Activated effector memory CD4-positive, alpha-beta T cell treated with Interleukin-2 at 50 U/mL for 16 hours (primary cell): ENCODE measurements at places on chromosomes 16 and 17.
A peak's percentile ranks its signal among the peaks of the same experiment; 100 is the strongest.

GRCh38 chr16:70725912-70726828, 40.3 kb upstream of the MTSS2 start:
- DNase-seq: no peak

- no peak for DNase-seq
These were observed 47.5 kb upstream of the RRN3 start for GRCh38 chr16:15141586-15141985.

DNA sequence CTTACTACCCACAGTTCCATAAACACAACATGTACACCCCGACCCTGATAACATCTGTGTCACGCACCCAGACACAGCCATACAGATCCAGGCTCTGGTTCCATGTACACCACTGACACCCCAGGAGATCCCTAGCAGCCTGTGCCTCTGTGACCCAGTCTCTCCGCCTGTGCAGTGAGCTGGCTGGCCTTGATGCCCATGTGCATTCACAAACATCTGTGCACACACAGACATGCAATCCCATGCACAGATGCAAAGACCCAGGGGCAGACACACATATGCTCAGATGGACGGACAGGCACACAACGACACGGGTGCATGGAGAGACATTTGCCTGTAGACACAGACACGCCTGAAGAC, 4.1 kb downstream of the CCDC102A start:
- no peak for DNase-seq

GRCh38 chr16:89174877-89175276, 3.3 kb downstream of the CDH15 start:
- no peak for DNase-seq

DNA sequence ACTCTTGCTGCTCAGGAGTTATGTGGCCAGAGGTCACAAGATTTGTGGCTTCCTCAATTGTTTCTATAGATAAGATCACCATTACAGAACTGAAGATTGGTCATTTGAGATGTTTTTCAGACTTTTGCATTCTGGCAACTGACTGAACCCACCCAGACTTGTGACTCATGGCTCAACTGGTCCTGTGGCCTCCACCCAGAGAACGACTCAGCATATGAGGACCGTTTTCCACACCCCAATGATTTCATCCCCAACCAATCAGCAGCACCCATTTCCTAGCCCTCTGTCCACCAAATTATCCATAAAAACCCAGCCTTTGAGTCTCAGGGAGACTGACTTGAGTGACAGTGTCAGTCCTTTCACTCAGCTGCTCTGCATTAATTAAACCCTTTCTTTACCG, 143.2 kb upstream of the ASIC2 start:
- no peak for DNase-seq

- DNase-seq: no peak
These were observed 58.2 kb downstream of the CNTNAP4 start for GRCh38 chr16:76335180-76335974.

DNA sequence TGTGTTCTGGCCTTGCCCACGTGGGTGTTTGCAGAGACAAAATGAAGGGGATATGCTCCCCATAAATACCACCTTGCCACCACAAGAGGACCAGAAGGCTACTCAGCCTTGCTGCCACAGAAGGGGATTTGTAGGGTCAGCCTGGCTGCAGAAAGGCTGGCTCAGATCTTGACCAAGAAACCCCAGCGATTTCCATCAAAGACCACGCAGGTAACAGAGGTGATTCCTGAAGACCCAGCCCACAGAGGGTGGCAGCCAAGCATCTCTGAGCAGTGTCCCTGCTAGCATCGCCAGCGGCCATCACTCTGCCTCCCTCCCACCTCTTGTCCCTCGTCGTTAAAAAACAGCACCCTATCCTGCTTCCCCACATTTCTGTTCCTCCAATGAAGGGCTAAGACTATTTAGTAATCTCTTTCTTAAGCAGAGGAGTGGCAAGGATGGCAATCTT, 54.9 kb downstream of the BEAN1 start:
- no peak for DNase-seq

DNA sequence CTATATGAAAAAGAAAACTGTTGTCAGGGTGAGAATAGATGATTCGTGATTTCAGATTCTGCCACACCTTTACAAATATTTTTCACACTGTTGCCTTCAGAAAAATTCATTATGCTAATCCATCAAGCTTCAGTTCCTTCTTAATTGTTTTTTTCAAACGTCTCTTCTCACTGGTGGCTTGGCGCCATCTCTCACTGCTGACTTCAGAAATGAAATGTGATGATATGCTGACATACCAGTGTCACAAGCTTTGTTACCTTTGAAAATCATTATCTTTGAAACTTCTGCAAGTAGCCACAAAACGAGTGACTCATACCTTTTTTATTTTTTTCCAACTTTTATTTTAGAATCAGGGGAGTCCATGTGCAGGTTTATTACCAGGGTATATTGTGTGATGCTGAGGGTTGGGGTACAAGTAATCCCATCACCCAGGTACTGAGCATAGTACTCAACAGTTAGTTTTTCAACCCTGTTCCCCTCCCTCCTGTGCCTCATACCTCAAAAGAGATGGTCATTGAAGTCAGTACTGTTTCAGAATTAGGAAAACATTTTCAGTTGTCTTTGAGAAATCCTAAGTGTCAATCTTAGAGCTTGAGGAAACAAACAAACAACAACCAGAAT, 14.0 kb upstream of the KRT222 start:
- no peak for DNase-seq

DNA sequence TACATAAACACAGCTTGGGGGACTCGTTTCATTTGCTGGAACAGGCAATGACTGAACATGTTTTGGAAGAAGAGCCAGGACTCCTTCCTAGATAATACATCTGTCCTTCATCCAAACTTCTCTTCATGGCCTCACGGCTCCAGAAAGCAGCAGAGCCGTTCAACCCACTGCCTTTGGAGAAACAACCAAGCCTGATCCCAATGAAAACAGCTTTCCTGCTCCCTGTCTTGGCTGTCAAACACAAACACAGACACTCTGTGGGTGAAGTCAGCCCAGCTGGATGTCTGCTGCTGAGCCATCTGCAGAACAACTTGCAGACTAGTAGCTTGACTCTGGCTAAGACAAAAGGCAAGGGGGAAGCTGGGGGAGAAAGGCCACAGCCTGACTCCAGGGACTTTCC, 345.1 kb upstream of the PSMD7 start:
- no peak for DNase-seq

- DNase-seq: no peak
These were observed 867.7 kb upstream of the EEF2KMT start for GRCh38 chr16:5965321-5965720.

DNA sequence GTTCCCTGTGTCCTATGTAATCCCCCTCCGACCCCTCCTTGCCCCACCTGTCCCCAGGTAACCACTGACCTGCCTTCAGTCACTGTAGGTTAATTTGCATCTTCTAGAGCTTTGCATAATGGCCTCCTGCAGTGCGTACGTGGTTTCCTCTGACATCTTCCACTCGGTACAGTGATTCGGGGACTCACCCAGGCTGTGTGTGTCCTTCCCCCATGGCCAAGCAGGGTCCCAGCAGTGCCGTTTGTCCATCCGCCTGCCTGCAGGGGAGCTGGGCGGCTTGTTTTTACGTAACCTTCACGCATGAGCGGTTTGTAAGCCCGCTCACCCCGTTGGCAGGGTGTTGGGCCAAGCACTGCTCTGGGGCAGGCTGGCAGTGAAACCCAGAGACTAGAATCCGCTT, 7.9 kb downstream of the MAPK8IP3 start:
- DNase-seq: no peak

DNA sequence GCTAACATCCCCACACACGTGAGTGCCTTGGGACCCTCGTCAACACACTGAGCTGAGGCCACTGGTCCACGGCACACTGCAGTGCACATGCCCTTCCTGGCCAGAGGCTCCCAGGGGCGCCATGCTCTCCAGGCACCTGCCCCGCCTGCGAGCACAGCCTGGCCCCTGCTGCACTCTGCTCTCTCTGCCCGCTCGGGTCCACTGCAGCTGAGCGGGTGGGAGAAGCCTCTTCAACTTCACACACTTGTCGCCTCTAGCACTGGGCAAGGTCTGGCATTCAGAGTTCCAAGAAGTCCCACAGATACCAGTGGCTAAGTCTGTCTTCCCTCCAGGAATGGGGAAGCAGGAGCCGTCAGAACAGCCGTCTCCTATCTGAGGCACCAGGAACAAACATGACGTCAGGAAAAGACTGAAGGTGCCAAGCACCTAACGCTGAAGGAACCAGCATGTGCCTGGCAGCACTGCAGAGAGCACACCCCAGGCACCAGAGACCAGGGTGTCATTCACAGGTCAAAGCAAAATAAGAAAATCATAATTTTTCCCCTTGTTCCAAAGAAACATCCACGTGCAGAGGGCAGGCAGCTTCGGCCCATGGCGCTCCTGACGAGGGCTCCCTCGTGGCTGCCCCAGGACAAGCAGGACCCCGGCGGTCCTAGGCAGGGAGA, 82.9 kb downstream of the ZNF778 start:
- DNase-seq: no peak

DNA sequence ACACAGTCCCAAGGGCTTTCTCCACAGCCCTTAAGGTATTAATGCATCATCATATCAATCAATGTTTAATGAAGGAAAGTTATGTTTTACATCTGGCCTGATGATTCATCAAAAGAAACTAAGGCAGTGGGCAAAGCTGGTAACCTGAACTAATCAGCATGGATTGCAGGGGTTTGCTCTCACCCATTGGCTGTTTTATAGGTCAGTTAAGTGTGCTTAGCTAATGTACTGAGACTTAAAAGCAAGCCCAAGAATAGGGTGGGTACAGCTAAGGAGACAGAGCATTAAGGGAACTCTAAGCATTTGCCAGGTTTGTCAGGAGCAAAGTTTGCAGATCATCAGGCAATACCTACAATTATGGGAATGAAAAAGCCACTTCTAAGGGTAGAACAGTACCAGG, 1247.6 kb downstream of the CDH8 start:
- DNase-seq: no peak

GRCh38 chr16:89599451-89599858, 14.0 kb upstream of the DPEP1 start:
- DNase-seq: peak; percentile 24

DNA sequence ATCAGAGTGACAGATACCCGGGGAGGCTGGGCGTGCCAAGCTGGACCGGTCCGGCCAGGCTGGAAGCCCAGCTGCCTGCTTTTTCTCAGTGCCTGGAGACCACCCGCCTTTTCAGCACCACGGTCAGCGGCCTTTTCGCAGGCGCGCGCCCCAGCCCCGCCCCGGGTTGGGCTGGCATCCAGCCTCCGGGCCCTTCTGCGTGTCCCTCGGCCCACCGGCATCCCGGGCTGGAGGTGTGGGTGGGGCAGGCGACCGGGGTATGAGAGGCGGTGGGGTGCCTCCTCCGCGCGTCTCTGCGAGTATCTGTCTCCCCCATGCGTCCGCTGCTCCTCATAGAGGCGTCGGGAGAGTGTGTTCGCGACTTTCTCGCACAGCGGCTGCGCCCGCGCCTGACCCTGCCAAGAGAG, 102.5 kb downstream of the MRM1 start:
- peak; percentile 21 for DNase-seq

GRCh38 chr16:31010585-31011325, at the start of gene STX1B:
TSS of gene STX1B (minus strand) at chr16:31010638. CDS start at chr16:31010396, 242 bp downstream.
- peak; percentile 33 for DNase-seq
